Left forelimb (tissue), 1 donor: ENCODE measurements at places on chromosomes 11 and 22.

DNA sequence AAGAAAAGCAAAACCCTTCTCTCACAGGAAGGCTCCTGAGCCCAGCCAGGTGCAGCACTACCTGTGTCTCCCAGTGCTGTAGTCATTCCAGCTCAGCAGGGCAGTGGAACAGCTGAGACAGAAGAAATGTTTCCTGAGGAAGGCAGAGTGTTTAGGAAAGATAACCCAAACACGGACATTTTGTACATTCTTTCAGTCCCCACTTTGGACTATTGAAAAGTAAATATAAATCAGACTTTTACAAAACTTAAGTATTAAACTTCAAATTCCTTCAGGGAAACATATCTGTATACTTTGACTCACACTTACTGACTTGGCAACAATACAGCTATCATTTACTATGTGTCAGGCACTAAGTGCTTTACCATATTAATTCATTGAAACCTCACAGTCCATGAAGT, 40.4 kb downstream of the RRAS2 start:
- no peak for DNase-seq

DNA sequence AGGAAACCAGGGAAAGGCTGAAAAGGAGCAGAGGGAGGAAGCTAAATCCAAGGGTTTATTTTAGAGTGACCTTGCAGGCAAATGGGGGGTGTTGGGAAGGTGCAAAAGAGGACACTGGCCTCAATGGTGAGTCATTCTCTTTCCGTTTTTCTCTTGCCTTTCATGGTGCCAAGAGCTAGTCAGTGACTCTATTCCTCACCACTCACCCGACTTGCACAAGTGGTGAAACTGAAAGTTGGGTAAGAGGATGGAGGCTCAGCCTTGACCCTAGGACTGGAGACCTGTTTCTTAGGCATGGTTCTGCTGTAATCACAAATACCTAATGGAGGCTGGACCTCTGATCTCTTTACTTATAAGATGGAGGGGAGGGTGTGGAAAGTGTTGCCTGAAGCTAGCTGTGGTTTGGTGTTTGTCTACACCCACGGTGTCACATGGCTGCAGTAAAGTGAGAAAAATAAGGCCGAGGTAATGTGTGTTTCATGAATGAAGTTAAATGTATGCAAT, 67.3 kb upstream of the CREB3L1 start:
- DNase-seq, result no peak

DNA sequence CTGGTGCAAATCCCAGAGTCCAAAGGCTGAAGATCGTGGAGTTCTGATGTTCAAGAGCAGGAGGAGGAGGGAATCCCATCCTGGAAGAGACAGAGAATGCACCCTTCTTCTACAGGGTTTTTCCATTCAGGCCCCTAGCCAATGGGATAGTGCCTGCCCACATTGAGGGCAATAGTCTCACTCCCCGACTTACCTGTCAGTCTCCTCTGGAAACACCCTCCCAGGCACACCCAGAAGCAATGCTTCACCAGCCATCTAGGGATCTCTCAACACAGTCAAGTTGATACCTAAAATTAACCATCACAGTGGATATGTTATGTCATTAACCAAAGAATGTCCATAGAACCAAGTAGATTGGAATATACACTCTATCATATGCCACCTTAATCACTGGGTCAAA, 72.9 kb downstream of the FAM83F start:
- no peak for DNase-seq

DNA sequence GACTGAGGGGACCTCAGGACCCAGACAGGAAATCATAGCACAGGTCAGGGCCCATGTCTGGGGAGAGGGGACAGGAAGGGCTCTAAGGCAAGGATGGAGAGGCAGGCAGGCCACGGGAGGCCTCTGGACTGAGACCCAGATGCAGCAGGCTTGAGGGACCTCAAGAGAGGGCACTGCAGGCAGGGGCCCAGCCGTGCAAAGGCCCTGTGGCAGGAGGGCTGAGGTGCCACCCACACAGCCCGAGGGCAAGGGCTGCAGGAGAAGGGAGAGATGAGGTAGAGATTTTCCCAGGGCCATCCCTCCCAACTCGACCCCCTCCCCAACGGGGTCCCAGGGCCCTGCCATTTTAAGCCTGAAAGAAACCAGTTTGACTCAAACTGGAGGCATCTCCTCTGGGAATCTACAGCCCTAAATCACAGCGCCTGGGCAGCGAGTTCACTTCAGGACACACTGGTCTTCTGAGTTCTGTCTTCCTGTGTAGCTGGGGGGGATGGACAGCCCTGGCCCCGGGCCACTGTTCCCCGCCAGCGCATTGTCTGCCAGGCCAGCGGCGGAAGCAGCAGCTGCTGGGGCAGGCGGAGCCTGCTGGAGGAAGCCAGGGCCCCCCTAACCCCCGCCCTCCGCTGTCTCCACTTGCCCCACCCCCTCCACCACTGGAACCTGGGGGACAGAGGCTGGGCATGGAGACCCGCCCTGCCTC, 20.3 kb upstream of the WNT7B start:
- DNase-seq, result peak; percentile 96

DNA sequence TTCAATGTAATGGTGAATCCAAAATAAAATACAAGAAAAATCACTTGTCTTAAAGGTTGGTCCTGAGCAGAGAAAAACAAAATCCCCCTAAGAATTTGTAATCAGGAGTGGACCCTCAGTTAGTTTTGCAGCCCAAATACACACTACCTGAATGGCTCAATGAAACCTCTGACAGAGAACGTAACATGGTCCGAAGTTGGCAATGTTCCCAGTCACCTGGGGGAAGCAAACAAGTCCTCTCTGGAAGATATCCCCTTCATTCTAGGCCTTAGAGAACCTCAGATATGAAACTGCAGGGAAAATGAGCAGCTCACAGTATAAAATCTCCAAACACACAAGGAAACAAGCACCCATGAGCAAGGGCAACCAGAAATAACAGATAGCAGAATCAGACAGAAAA, 58.2 kb downstream of the MORC2 start:
- DNase-seq, result no peak

GRCh38 chr11:21615955-21616371, 576.9 kb upstream of the ANO5 start:
- DNase-seq, result no peak

GRCh38 chr22:47249370-47249928, 487.0 kb downstream of the TBC1D22A start:
- DNase-seq, result no peak
